ENCODE measurements at places on chromosomes 4 and X. TPM values are rescaled to one million over a fixed set of nuclear protein-coding genes. Genes with fewer than 3 reads are reported as not detected.

- H3K27me3 ChIP-seq, result peaks cover 4% of the 10 kb centered on the region
- peaks cover 5% of the 10 kb centered on the region for H3K4me1 ChIP-seq
- no peak for DNase-seq
- no peak overlapping the region for H3K4me3 ChIP-seq
- H3K36me3 ChIP-seq, result no peaks in the 10 kb centered on the region
- no peak overlapping the region for H3K27ac ChIP-seq
Observed at GRCh38 chrX:49701933-49702332, 6.1 kb upstream of the PAGE1 start.

Gene UTP3
- 27.7 TPM for total RNA-seq

Gene HTN3
- total RNA-seq, result not detected

DNA sequence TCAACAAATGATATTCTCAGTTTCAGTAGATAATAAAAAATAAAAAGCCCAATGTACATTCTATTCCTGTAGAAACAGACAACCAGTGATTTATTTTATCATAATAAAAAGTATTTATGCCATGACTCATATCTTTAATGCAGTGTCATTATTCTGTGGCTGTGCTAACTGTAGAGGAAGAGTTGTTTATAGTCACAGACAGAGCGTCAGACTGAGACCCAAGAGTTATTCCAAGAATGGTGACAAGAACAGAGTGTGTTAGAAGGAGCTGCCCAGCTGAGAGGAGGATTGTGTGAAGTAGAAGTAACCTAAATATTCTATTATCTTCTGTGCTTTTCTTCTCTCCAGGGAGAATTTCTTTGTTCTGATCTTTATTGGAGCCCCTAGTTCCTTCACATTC, 210.7 kb downstream of the PPP1R2C start:
- no peak overlapping the region for H3K4me3 ChIP-seq
- no peaks in the 10 kb centered on the region for H3K36me3 ChIP-seq
- DNase-seq, result no peak
- no peak overlapping the region for H3K27ac ChIP-seq
- no peaks in the 10 kb centered on the region for H3K4me1 ChIP-seq
- no peaks in the 10 kb centered on the region for H3K27me3 ChIP-seq

Gene POF1B
- 0.73 TPM for total RNA-seq

DNA sequence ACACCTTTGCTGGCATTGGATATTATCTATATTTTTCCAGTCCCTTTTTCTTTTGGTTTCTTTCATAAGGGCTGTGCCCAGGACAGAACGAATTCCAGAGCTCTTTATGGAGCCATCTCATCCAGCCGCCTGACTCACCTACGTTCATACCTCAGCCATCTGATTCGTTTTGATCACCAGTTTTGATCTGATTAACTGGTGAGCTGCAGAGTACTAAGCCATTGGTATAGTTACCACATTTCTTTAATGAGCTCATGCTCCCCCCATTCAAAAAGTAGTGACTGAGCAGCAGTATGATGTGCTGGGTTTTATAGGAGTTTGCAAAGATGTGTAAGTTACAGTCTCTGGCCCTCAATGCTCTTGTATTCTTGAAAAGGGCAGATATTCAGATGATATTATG, 43.0 kb upstream of the CDKN2AIP start:
- H3K27me3 ChIP-seq, result peaks cover 41% of the 10 kb centered on the region
- DNase-seq, result no peak
- H3K36me3 ChIP-seq, result peaks cover 1% of the 10 kb centered on the region

Data from progenitor cell of endocrine pancreas (in vitro differentiated cells).